GM04503 (cell line): ENCODE measurements at places on chromosomes 11 and 22.

DNA sequence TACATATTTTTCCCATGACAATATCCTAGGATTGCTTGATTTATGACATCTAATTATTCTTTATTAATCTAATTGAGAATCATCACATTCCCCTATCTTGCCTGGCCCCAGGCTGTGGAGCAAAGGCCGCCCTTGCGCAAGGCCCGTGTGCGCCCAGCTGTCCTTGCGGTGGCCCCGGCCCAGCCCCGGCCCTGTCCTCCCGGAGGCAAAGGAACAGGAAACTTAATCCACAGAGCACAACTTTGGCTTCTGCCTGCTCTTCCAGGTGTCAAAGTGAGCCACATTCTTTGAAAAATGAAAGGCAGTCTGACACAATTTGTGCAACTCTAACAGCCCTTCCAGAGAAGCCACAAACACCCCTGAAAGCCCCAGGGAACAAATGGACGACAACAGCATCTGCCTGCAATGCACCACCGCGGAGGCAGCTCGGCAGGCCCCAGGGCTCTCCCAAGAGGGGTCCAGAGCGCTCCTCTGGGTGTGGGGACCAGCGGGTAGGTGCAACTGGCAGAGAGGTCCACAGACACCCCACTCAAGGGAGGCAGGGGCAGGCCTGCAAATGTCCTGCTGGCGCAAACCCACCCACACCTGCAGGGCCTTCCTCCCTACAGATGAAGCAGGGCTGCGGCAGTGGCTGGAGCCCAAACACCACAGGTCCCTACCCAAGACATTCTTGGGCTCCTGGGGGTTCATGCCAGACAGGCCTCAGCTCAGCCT is 30.3 kb downstream of the GNB1L start:
- no peak for DNase-seq

DNA sequence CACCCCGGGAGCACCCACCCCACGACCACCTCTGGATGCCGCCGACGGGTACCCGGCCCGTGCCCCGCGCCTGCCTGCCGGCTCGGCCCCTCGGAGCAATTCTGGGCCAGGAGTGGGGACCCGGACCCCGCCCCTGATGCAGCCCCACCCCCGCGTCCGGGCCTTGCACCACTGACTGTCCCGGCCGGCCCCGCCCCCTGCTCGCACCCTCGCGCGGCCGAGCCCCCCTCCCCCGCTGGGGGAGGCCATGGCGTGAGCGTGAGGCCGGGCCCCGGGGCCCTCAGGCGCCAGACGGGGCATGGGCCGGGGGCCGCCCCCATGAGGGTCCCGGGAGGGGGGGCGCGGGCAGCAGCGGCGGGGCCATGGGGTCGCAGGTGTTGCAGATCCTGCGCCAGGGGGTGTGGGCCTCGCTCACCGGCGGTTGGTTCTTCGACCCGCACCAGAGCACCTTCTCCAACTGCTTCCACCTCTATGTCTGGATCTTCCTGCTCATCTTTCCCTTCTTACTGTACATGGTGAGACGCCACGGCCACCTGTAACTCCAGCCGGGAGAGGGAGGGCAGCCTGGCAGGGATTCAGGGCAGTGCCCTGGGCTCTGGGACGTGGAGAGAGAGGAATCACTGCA is 486 bp downstream of the PCNX3 start:
- no peak for DNase-seq

DNA sequence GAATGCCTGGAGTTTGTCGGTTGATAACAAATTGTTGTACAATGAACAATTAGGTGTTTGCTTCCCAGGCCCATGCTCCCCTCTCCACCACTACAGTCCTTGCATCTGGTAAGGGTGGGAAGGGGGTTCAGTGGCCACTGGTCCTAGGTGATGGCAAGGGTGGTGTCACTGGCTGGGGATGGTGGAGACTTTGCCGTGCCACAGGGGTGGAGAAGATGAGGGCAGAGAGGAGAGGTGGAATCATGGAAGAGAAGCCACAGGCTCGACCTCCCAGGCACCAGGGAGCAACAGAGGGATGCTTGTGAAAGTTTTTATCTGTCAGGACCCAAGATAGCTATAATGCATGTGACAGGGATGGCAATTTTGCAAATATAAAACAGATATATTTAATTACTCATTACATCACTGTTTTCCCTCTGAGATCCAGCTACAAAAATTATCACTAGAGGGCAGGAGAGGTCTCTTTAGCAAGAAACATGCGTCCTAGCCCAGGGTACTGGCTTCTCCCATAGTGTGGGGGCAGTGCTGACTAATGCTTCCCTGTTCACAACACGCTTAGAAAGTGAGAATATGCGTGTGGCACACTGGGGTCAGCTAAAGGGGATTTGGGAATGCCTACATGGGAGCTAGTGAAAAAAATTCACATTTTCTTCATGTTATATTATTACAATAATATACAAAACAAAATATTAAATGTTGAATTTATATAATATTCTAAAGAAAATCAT is 49.0 kb upstream of the AMPD3 start:
- DNase-seq, result no peak

- no peak for DNase-seq
These were observed 1127.1 kb upstream of the CNTN5 start for GRCh38 chr11:97893612-97894011.

DNA sequence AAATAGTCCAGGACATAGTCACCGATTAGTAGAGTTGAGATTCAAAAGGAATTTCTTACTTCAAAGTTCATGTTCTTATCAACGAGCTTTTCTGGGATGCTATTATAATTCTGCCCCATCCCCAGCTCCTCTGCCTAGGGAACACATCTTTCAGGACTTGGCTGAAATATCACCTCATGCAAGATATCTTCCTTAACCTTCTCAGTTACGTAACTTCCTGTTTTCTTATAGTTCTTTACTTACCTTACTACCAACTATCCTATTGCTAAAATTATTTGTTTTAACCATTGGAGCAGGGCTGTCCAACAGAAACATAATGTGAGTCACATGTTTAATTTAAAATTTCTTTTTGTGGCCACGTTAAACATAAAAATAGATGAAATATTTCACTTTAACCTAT is 2.3 kb downstream of the NARS2 start:
- DNase-seq, result no peak

GRCh38 chr11:13841393-13841792 is 121.1 kb upstream of the SPON1 start:
- DNase-seq, result no peak
